ENCODE measurements at places on chromosomes 4 and X. TPM values are rescaled to one million over a fixed set of nuclear protein-coding genes. Genes with fewer than 3 reads are reported as not detected.

- peaks cover 29% of the 10 kb centered on the region for H3K4me1 ChIP-seq
- no peak overlapping the region for H3K27ac ChIP-seq
- no peak overlapping the region for H3K4me3 ChIP-seq
- no peak for DNase-seq
- H3K27me3 ChIP-seq, result no peaks in the 10 kb centered on the region
Observed at GRCh38 chr4:6916069-6916586, 6.5 kb downstream of the TBC1D14 start.

GRCh38 chrX:153797415-153798015, 3.0 kb downstream of the SSR4 start:
- no peak overlapping the region for H3K27ac ChIP-seq
- no peak overlapping the region for H3K4me3 ChIP-seq
- DNase-seq, result no peak
- H3K36me3 ChIP-seq, result no peaks in the 10 kb centered on the region
- H3K27me3 ChIP-seq, result no peaks in the 10 kb centered on the region
- peaks cover 17% of the 10 kb centered on the region for H3K4me1 ChIP-seq

- no peak overlapping the region for H3K4me3 ChIP-seq
- no peak for DNase-seq
- H3K27me3 ChIP-seq, result no peaks in the 10 kb centered on the region
- no peak overlapping the region for H3K27ac ChIP-seq
Observed at GRCh38 chr4:26126143-26126718, 194.6 kb upstream of the RBPJ start.

DNA sequence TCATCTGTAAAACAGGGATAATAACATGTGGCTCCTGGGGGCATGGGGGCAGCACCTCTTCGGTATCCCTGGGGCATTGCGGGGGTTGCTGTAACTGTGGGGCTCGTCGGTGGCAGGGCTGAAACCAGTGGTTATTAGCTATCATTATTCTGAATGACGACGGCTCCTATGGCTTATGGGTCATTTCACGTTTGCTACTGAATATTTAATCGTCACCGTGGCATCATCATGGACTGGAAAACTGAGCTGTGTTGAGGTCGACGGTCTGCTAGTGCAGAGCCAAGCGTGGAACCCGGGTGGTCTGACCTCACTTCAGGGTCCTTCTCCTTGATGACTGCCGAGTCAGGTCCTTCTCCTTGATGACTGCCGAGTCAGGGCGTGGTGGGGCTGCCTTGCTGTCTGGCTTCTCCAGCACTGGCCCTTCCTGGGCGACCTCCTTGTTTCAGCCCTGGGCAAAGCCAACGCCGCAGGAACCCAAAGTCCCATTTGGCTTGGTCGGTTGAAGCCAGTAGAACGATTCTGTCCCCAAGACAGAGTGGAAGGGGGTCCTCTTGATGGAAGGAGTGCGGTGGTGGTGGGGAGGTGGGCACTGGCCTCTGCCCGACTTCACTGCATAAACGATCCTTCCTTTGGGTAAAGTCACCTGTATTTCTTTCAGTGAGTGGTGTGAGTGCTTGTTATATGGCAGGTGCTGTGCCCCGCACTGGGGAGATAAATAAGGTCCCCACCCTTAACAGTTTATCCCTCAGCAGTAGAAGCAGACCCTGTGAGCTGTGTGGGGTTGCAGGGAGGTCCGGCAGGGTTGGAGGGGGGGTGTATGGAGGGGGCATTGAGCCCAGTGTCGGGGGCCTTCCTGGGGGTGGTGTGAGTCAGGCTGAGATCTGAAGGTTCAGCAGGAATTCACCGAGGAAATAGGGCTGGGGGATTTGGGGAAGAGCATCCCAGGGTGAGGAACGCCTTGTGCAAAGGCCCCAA, 40.8 kb downstream of the PSAPL1 start:
- peaks cover 36% of the 10 kb centered on the region for H3K4me1 ChIP-seq
- peaks cover 1% of the 10 kb centered on the region for H3K36me3 ChIP-seq

GRCh38 chr4:87309625-87310024, 13.1 kb downstream of the HSD17B13 start:
- H3K36me3 ChIP-seq, result no peaks in the 10 kb centered on the region
- no peak overlapping the region for H3K4me3 ChIP-seq
- DNase-seq, result no peak
- H3K27ac ChIP-seq, result peak overlapping the region; percentile 13
- peaks cover 19% of the 10 kb centered on the region for H3K4me1 ChIP-seq
- no peaks in the 10 kb centered on the region for H3K27me3 ChIP-seq

GRCh38 chrX:15507005-15507404, 6.4 kb downstream of the BMX start:
- no peaks in the 10 kb centered on the region for H3K36me3 ChIP-seq
- peaks cover 4% of the 10 kb centered on the region for H3K27me3 ChIP-seq

DNA sequence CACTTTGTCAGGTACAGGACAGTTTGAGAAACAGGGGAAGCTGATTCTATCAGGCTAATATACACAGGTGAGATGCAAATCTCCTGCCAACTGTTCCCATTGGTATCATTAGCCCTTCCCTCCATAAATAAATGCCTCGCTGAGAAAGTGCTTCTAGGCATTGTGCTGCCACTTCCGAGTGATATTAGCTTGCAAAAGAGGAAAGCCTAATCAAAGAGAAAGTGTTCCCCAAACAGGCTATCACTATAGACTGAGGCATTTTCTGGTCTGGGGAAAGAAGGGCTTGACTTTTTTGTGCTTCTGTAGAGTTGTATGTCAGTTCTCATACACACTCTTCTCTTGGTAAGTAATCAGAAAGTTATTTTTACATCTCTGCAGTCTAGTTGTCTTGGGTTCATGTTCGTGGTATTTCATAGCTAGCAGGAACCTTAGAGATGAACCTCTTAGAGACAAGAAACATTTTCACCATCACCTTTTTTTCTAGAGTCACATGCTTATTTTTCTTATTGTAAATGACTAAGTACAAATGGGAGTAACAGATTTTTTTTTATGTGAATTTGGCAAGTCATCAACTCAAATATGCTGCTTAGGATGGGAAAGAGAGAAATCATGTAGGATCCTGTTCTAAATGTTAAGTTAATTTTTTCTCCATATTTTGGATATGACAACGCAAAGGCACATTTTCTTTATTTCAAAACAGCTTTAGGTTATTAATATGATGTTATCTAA, 1009.8 kb downstream of the ADGRL3 start:
- peaks cover 6% of the 10 kb centered on the region for H3K4me1 ChIP-seq
- no peak overlapping the region for H3K4me3 ChIP-seq
- DNase-seq, result no peak
- H3K36me3 ChIP-seq, result no peaks in the 10 kb centered on the region

DNA sequence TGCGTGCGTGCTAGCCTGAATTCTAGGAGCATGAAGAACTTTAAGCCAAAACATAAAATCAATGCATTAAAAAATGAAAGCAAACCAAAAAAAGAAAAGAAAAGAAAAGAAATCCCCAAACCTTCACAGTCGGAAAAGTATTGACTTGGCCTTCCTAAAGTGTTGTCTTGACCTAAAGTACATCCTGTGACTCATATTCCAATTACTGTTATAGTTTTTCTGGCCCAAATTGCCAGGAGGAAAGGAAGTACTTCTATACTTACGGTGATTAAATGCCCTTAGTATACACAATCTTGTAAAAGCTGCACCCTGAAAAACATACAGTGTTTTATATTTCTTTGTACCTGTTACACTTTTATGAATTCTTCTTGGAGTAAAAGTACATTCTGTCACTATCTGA, 512.8 kb downstream of the ANKRD50 start:
- no peaks in the 10 kb centered on the region for H3K27me3 ChIP-seq
- no peak for DNase-seq
- peaks cover 35% of the 10 kb centered on the region for H3K4me1 ChIP-seq
- no peak overlapping the region for H3K4me3 ChIP-seq
- peaks cover 2% of the 10 kb centered on the region for H3K36me3 ChIP-seq

GRCh38 chrX:17521871-17522693, 147.1 kb downstream of the NHS start:
- H3K27me3 ChIP-seq, result no peaks in the 10 kb centered on the region
- H3K36me3 ChIP-seq, result peaks cover 2% of the 10 kb centered on the region
- no peak overlapping the region for H3K4me3 ChIP-seq
- DNase-seq, result no peak

GRCh38 chr4:185112104-185112503, 31.0 kb upstream of the SLC25A4 start:
- H3K36me3 ChIP-seq, result no peaks in the 10 kb centered on the region
- no peaks in the 10 kb centered on the region for H3K27me3 ChIP-seq
- no peak overlapping the region for H3K4me3 ChIP-seq
- peaks cover 38% of the 10 kb centered on the region for H3K4me1 ChIP-seq
- no peak for DNase-seq

- H3K36me3 ChIP-seq, result peaks cover 17% of the 10 kb centered on the region
- no peak for DNase-seq
- no peaks in the 10 kb centered on the region for H3K27me3 ChIP-seq
- peaks cover 7% of the 10 kb centered on the region for H3K4me1 ChIP-seq
- no peak overlapping the region for H3K4me3 ChIP-seq
Observed at GRCh38 chr4:147655639-147656038, 28.3 kb downstream of the PRMT9 start.

- H3K27me3 ChIP-seq, result peaks cover 4% of the 10 kb centered on the region
- no peak for DNase-seq
- H3K4me1 ChIP-seq, result peaks cover 8% of the 10 kb centered on the region
Observed at GRCh38 chr4:153809916-153810810, 21.3 kb upstream of the SFRP2 start.

DNA sequence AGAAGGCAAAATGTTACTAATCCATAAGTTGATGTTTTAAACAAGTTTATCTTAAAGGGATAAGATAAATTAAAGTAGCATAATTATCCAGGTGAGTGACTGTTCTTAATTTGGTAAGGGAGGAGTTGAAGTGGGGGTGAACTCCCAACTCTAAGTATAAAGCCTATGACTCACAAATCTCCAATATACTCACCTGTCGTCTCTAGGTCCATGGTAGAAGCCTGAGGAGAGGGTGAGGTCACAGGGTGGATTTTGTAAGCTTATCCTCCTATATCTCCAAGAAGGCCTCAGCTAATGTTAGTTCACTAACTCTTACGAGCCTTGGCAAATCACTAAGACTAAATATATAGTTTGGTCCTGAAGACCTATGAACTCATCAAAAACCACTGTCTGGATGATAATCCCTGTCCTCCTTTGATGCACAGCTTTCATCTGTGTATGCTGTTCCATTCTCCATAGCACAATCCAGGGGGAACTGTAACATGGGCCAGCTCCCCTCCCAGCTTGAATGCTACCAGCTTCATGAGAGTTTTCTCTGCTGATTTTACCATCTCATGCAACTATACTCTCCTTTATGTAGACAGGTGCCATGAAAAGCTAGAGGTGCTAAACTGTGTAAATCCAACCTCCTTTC, 158.7 kb downstream of the BTC start:
- no peaks in the 10 kb centered on the region for H3K36me3 ChIP-seq
- no peak overlapping the region for H3K27ac ChIP-seq
- H3K27me3 ChIP-seq, result peaks cover 18% of the 10 kb centered on the region
- H3K4me1 ChIP-seq, result peaks cover 35% of the 10 kb centered on the region
- no peak for DNase-seq

DNA sequence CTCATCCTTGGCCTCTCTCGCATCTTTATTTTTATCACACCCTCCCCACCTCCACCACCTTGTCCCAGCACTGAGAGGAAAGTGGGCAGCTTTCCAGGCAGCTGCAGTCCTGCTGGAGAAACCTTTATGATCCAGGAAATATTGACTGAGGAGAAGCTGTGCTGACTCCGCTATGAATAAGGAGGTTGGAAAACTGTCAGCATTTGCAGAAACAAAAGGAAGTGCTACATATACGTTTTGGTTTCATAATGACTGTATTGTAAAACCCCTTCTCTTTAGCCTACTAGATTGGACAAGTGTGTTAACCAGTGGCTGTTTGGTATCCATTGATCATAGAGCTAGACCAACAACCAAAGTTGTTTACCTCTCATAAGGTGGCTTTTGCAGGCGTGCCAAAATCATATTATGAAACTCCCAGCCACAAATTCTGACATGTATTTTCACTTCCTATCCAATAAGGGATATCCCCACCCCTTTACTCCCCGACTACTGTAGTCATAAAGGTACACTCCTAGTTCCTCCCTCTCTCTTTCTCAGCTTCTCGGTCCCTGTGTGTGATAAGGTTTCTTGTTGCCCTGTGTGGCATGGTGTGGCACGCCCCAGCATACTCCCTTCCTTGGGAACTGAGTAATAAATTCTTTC, 88.4 kb downstream of the GPR143 start:
- H3K4me3 ChIP-seq, result no peak overlapping the region
- H3K4me1 ChIP-seq, result peaks cover 12% of the 10 kb centered on the region
- peak overlapping the region; percentile 5 for H3K27ac ChIP-seq
- no peaks in the 10 kb centered on the region for H3K27me3 ChIP-seq
- DNase-seq, result no peak
- peaks cover 4% of the 10 kb centered on the region for H3K36me3 ChIP-seq

DNA sequence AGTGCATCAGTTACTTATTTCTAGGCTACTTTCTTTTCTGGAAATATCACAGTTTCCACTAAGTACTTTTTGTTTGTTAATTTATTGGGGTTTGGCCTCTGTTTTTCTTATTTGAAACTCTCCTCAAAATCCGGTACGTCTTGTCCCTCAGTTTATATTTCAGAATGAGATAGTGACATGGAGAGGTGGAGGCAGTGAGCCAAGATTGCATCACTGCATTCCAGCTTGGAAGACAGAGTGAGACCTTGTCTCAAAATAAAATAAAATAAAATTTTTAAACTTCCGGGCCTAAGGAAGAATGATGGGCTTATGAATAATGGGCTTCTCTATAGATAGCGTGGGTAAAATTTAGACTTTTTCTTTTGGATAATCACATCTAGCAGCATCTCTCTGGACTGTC, 567.8 kb downstream of the TRIML1 start:
- no peaks in the 10 kb centered on the region for H3K27me3 ChIP-seq
- peaks cover 15% of the 10 kb centered on the region for H3K4me1 ChIP-seq
- peak overlapping the region; percentile 3 for H3K27ac ChIP-seq
- H3K4me3 ChIP-seq, result no peak overlapping the region
- H3K36me3 ChIP-seq, result no peaks in the 10 kb centered on the region

DNA sequence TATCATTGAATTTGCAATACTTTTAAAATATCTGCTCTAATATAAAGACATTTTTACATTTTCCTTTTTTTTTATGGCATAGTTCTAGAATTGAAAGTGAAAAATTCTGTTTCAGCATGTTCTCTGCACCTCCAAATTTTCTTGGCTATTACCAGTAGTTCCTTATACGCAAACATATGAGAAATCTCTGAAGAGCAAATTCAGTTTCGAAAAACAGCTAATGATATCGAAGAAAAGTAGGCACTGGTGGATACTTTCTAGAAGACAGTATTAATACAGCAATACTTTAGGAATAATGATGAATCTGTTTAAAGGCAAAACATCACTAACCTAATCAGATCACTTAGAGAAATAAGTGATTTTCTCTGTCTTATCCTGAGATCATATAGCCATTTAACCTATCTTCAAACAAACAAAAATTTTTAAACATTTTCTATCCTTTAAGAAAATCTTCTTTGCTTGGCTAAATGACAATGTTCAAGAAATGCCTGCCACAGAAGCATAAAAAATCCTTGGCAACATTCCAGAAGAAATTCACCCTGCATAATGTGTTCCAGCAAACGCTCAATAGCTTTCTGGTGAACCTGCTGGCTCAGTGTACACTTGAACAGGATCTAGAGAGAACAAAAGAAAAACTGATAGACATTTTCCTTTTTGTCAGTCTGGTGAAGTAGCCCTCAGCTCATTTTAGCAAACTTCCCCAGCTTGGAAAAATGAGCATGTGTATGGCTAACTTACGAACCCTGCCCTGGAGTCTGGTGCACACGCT, 51.2 kb upstream of the KLF3 start:
- no peak overlapping the region for H3K27ac ChIP-seq
- peaks cover 2% of the 10 kb centered on the region for H3K36me3 ChIP-seq
- peaks cover 2% of the 10 kb centered on the region for H3K27me3 ChIP-seq
- H3K4me1 ChIP-seq, result peaks cover 24% of the 10 kb centered on the region
- no peak for DNase-seq

ARHGAP6 gene
- total RNA-seq, result 0.48 TPM

SLC25A14 gene
- total RNA-seq, result 12.9 TPM

ZRSR2 gene
- total RNA-seq, result 12.2 TPM

ARMCX1 gene
- 36.0 TPM for total RNA-seq

PFKFB1 gene
- total RNA-seq, result 0.25 TPM

FBXW7 gene
- 21.4 TPM for total RNA-seq

Measured in chondrocyte (in vitro differentiated cells).